Thoracic aorta (tissue), 2 donors: ENCODE measurements at places on chromosomes 11 and 22. TPM values are rescaled to one million over a fixed set of nuclear protein-coding genes. Genes with fewer than 3 reads are reported as not detected.

DNA sequence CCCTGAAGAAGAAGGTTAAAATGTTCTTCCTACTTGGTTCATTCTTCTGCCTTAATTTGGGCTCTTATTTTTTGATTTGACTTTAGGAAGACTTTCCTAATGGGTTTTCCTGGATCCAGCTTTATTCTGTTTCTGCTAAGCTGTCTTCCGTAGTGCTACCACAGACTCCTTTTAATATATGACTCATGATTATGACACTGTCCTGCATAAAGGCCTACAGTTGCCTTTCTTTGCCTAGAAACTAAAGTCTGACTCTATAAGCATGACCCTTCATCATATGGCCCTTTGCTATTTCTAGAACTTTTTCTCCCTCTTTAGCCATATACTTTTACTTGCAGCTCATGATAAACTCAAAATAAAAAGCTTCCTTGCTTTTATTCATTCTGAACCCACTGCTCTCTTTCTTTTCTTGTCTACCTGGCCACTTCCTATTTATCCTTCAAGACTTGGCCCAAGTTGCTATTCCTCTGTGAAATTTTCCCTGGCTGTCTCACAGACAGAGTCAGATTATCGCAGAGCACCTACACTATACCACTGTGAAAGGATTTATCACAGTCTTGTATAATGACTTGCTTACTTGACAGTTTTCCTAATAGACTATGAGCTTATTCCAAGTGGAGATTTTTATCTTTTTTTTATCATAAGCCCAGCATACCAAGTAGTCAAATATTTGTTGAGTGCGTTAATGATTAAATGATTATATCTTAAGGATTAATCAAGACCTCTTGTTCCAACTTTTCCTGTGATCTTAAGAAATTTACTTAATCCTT is 24.7 kb downstream of the TBCEL start:
- H3K36me3 ChIP-seq, result peaks cover 12% of the 10 kb centered on the region
- no peaks in the 10 kb centered on the region for H3K27me3 ChIP-seq
- no peak for DNase-seq
- no peaks in the 10 kb centered on the region for H3K4me1 ChIP-seq
- H3K4me3 ChIP-seq, result no peak overlapping the region

The PRR5 gene
- total RNA-seq, result 7.3 TPM

DNA sequence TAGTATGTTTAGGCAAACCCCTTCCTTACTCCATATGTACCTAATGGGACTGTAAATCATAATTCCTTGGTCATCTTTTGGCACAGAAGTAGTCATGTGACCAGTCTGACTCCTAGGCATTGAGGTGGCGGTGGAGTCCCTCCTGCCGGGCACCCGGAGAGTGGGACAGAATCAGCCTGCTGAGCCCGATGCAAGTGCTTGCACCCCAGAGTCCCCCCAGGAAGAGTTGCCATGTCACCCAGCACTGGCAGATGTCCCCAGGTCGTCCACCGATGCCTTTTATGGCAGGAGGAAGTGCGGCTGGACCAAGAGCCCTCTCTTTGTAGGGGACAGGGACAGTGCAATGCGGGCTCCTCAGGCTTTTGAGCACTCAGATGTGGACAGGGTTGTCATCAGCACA is 500.3 kb downstream of the NELL1 start:
- no peaks in the 10 kb centered on the region for H3K27me3 ChIP-seq
- H3K4me3 ChIP-seq, result no peak overlapping the region
- DNase-seq, result no peak
- no peak overlapping the region for H3K27ac ChIP-seq
- no peaks in the 10 kb centered on the region for H3K36me3 ChIP-seq

GRCh38 chr11:16862726-16863125 is 124.3 kb downstream of the C11orf58 start:
- no peak overlapping the region for H3K27ac ChIP-seq
- H3K4me1 ChIP-seq, result no peaks in the 10 kb centered on the region
- no peak for DNase-seq
- no peak overlapping the region for H3K4me3 ChIP-seq

The ZNRF3 gene
- 17.2 TPM for total RNA-seq

The CRYBA4 gene
- total RNA-seq, result not detected

DNA sequence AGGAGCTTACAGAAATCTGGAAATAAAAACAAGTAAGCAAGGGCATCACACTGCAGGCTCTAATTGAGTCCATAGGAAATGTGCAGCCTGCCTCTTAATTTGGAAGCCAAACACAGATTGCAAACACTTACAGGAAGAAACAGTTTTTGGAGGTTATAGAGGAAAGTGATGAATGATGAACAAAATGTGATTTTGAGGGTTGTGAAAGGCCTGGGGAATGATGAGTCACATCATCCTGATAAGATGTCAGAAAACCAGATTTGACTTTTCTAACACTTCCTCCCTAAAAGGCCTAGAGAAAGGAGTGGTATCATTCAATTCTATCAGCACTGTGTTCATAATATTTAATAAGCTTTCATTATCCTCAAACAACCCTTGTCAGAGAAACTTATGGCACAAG is 96.6 kb upstream of the POU2AF2 start:
- DNase-seq, result no peak
- H3K27me3 ChIP-seq, result no peaks in the 10 kb centered on the region
- H3K36me3 ChIP-seq, result no peaks in the 10 kb centered on the region
- no peak overlapping the region for H3K4me3 ChIP-seq
- H3K27ac ChIP-seq, result no peak overlapping the region
- H3K4me1 ChIP-seq, result no peaks in the 10 kb centered on the region

DNA sequence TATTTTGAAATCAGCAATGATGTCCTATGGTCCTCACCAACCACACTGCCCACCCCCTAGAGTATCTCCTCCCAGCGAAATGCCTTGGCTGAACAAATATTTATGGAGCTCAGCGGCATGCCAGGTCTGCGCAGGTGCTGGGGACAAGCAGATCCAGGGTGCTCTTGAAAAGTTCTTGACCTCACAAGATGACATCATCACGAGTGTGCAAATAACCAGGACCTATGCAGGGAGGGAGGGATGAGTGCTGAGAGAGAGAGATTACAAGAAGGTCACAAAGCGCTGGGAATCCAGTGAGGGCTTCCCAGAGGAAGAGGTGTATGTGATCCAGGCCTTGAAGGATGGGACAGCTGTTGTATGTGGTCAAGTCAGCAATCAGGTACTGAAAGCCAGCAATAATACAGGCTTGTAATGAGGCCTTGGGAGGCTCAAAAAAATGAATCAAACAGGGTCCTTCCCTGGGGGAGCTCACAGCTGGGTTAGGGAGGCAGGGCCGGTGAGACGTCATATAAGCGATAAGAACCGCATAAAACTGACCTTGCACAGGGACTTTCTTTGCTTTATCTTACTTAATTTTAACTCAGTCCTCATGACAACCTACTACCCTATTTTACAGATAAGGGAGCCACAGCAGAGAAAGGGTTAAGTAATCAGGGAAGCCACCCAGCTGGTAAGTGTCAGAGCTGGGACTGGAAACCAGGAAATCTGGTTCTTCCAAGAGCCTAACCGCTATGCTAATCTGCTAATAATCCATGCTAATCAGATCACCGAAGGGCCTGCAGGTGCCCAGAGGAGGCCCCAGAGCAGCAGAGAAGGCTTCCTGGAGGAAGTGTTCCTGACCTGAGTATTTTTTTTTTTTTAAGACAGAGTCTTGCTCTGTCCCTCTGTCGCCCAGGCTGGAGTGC is 8.2 kb downstream of the ARRB1 start:
- no peak overlapping the region for H3K4me3 ChIP-seq
- H3K27ac ChIP-seq, result no peak overlapping the region
- no peaks in the 10 kb centered on the region for H3K36me3 ChIP-seq
- peaks cover 36% of the 10 kb centered on the region for H3K4me1 ChIP-seq
- H3K27me3 ChIP-seq, result no peaks in the 10 kb centered on the region

- no peaks in the 10 kb centered on the region for H3K36me3 ChIP-seq
- no peak overlapping the region for H3K27ac ChIP-seq
- H3K27me3 ChIP-seq, result no peaks in the 10 kb centered on the region
- no peak overlapping the region for H3K4me3 ChIP-seq
- no peak for DNase-seq
- no peaks in the 10 kb centered on the region for H3K4me1 ChIP-seq
Observed at GRCh38 chr11:86408845-86409244, 34.2 kb downstream of the CCDC81 start.

GRCh38 chr11:2137202-2138067 is 1.8 kb downstream of the IGF2 start:
- no peaks in the 10 kb centered on the region for H3K27me3 ChIP-seq
- peaks cover 3% of the 10 kb centered on the region for H3K4me1 ChIP-seq
- no peak for DNase-seq

- no peak for DNase-seq
- H3K4me3 ChIP-seq, result no peak overlapping the region
- no peaks in the 10 kb centered on the region for H3K36me3 ChIP-seq
- no peak overlapping the region for H3K27ac ChIP-seq
- H3K27me3 ChIP-seq, result no peaks in the 10 kb centered on the region
Observed at GRCh38 chr11:87035976-87036583, 1.7 kb upstream of the TMEM135 start.

DNA sequence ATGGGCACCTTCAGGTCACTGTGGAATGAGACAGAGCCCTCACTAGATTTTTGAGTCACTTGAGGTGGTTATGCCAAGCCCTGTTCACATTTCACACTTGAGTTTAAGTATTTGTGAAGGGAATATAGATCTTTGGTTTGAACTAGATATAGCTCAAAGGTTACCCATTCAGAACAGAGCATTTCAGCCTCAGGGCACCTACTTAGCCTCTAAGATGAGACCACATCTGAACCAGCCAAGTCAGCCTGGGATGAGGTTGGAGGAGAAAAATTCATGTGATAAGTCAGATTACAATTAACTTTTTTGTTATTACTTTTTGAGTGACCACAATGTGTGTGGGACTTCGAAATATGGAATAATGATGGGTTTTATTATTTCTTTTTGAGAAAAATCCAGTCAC is 127.8 kb downstream of the TEAD1 start:
- no peak for DNase-seq
- no peaks in the 10 kb centered on the region for H3K27me3 ChIP-seq
- H3K27ac ChIP-seq, result no peak overlapping the region
- H3K4me1 ChIP-seq, result peaks cover 45% of the 10 kb centered on the region

The PKP3 gene
- 5.9 TPM for total RNA-seq

The PARVG gene
- total RNA-seq, result 34.9 TPM

The TEX54 gene
- total RNA-seq, result not detected

GRCh38 chr11:75839851-75840250 is 24.8 kb downstream of the UVRAG start:
- no peaks in the 10 kb centered on the region for H3K4me1 ChIP-seq
- H3K27ac ChIP-seq, result no peak overlapping the region
- H3K36me3 ChIP-seq, result no peaks in the 10 kb centered on the region

- no peaks in the 10 kb centered on the region for H3K4me1 ChIP-seq
- DNase-seq, result no peak
- H3K27me3 ChIP-seq, result no peaks in the 10 kb centered on the region
- H3K27ac ChIP-seq, result no peak overlapping the region
- no peak overlapping the region for H3K4me3 ChIP-seq
Observed at GRCh38 chr11:93704237-93704636, 37.1 kb downstream of the TAF1D start.

DNA sequence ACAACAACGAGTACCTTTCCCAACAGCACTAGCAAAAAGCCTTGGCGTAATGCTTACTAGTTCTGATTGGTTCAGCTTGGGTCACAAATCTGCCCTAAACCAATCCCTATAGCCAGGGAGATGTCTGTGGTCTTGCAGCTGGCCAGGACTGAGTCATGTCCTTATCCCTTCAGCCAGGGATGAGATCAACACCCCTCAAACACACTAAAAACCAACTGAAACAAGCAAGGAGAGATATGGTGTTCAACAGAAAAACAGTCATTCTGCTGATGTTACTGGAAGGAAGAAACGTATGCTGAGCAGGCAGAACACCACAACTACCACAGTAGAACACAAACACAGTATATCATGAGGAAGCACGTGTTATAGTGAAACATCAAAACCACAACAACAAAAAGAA is 375.6 kb downstream of the LARGE1 start:
- no peak overlapping the region for H3K27ac ChIP-seq
- H3K4me1 ChIP-seq, result peaks cover 18% of the 10 kb centered on the region
- no peaks in the 10 kb centered on the region for H3K36me3 ChIP-seq
- no peak overlapping the region for H3K4me3 ChIP-seq

The CBLIF gene
- total RNA-seq, result not detected

The MRGPRX4 gene
- total RNA-seq, result not detected

- H3K36me3 ChIP-seq, result peaks cover 8% of the 10 kb centered on the region
- DNase-seq, result no peak
- no peaks in the 10 kb centered on the region for H3K27me3 ChIP-seq
Observed at GRCh38 chr11:7609015-7609414, 64.3 kb downstream of the CYB5R2 start.

- H3K36me3 ChIP-seq, result no peaks in the 10 kb centered on the region
- H3K4me3 ChIP-seq, result no peak overlapping the region
- H3K4me1 ChIP-seq, result peaks cover 25% of the 10 kb centered on the region
- H3K27me3 ChIP-seq, result no peaks in the 10 kb centered on the region
Observed at GRCh38 chr11:111414267-111414931, 35.3 kb upstream of the POU2AF1 start.

The NCAM1 gene
- 42.0 TPM for total RNA-seq

The PGA4 gene
- total RNA-seq, result 4.7 TPM

DNA sequence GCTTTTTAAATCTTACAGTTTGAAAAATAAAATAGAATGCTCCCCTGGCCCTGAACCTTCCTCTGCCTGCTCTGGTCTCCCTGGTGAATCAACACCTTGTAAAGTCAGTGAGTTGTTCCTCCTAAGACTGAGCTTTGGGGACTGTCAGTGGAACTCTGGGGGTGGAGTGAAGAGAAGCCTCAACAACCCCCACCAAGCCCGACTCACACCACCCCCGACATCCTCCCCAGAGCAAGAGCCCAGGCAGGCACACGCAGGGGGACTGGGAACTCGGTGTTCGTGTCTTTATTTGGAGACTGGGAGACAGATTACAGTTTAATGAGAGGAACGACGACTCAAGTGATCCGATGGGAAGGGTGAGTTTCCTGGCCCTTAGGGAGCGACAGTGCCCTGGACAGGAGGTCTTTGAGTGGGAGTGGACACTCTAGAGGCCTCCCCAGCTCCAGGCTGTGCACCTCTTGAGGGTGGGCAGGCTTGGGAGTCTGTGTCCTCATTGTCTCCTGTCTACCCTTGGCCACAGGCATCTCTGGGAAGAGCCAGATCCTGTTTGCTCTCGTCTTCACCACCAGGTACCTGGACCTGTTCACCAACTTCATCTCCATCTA is 6.2 kb downstream of the KDELR3 start:
- no peak overlapping the region for H3K4me3 ChIP-seq
- no peak overlapping the region for H3K27ac ChIP-seq

The LMO2 gene
- 37.0 TPM for total RNA-seq

The CCDC188 gene
- not detected for total RNA-seq
